ENCODE measurements at places on chromosomes 7 and 10. TPM values are rescaled to one million over a fixed set of nuclear protein-coding genes. Genes with fewer than 3 reads are reported as not detected.

- DNase-seq: no peak
These were observed 96.9 kb upstream of the CCDC71L start for GRCh38 chr7:106757846-106758245.

The DKK1 gene
- total RNA-seq: 0.92 TPM

The IKZF1 gene
- total RNA-seq: 1.6 TPM

GRCh38 chr7:35992436-35992835 lies 160.6 kb upstream of the EEPD1 start:
- DNase-seq: no peak

GRCh38 chr7:117009705-117010361 lies 56.5 kb downstream of the ST7 start:
- no peak for DNase-seq

The ANLN gene
- total RNA-seq: 2.3 TPM

The ADAM22 gene
- total RNA-seq: 1.7 TPM

DNA sequence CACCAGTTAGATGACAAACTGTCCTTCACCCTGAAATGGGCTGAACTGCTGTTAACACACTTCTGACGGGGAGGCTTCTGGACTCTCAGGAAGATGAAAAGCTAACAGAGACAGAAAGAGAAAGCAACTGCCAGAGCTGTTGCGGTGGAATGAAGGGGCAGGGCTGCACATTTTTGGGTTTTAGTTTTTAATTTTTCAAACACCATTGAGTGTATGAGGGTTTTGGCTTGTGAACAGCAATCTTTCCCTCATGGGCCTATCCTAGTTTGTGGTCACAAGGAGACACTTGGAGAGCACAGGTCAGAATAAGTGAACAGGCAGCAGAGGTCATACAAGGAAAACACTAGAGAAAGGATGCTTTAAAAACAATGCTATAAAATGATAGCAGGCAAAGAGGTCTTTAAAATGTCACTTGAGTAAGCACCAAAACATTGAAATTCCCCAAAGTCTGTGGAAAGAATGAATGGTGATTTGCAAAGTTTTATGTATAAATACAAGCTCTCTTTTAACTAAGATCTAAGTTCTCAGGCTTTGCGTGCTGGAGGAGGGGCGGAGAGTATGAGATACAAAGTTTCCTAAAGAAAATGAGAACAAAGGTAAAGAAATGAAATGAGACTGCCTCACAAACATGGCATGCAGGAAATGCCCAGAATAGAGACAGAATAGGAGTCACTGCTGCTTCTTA lies 101.4 kb upstream of the GLI3 start:
- DNase-seq: no peak

- no peak for DNase-seq
These were observed 2.5 kb downstream of the LBX1 start for GRCh38 chr10:101226491-101227428.

- DNase-seq: no peak
These were observed 391.0 kb downstream of the GFRA1 start for GRCh38 chr10:115882021-115882420.

DNA sequence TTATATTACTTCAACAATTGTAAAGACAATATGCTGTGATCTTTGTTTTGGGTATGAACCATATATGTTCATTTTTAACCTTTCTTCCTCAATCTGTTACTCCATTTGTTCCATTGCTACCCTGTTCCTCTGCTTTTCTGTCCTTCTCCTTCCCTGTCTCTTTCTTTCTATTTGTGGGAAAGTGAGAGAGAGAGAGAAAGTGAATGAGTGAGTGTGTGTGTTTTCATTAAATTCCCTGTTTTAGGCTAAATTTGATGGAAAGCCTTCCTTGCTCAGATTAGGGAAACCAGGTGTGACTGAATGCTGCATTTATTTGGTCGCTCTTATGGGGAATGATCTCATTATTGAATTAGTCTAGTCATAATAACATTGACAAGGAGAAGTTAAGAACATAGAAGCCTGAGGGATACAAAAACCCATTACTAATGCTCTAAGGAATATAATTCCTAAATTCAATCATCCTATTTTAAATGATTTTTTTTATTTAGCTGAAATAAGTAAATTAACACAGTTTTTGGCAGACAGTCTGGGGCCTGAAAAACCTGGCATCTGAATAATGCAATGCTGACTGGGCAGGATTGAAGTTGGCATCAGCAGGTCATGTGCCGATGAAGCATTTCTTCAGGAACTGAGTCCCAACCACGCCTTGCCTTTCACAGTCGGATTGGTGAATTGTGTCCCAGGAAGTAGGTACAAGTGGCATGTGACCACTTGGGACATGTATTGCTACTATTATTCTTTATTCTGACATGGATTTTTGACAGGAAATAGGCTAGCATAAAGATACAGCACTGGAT lies 117.6 kb upstream of the LRGUK start:
- no peak for DNase-seq
